Right kidney (tissue), 9 donors: ENCODE measurements at places on chromosomes 5 and 9.

DNA sequence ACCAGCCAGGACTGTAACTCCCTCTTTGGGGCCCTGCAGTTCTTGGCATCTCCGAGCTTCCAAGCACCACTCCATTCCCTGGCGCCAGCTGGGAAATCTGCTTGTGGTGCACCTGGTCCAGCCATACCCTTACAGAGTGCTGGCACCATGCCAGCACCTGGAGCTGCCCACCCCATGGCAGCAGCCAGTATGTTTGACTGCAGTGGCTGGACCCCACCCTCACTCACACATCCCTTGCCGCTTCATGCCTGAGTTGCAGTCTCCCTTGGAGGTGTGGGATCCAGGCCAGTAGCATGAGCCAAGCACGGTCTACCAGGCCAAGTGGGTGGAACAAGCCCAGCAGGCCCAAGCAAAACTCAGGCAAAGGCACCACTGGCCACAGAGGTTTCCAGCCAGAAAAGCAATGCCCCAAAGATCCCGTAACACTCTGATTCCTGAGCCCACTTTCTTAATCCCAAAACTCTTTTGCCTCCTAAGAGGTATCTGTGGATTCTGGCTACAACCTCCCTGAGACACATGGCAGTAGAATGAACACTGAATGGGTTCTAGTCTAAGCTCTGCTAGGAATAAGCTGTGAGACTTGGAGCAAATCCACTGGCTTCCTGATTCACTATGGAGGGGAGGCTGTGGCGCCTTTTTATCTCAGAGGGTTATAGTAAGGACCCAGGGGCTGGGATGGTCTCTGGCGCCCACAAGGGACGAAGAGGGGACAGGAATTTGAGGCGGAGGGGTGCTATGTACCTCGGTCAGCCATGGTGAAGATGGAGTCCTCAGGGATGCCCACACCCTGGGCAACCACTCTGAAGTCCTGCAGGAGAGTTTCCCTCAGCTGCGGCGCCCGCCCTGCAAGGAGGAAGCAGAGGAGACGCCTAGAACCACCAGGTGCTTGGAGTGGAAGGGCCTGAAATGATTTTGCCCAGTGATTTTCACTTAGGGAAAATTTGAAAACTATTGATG is 5.6 kb downstream of the AMBP start:
- DNase-seq = no peak

DNA sequence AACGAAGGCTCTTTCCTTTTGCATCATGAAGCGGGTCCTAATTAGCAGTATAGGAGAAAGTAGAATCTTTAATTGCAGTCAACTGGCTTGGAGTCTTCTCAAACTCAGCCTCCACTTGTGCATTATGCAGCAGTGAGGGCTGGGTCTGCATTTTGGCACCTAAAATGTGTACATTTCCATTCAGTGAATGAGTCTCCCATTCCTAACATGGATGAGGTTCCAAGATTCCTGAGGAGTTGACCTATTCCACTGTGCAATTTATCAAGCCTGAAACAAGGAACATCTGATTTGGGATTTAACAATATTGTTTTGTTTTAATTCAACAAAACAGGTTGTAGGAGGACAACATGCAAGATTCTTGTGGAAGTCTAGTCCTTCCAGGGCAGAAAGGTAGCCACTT is 171.8 kb upstream of the S1PR3 start:
- DNase-seq = no peak

- no peak for DNase-seq
These were observed 12.9 kb downstream of the TCF7 start for GRCh38 chr5:134127376-134127861.

GRCh38 chr5:135954899-135955298 is at the start of gene LECT2:
TSS of gene LECT2 (minus strand) at chr5:135954983. CDS start at chr5:135954833, 150 bp downstream.
- no peak for DNase-seq

GRCh38 chr9:113139953-113140352 is 10.9 kb upstream of the SLC31A2 start:
- no peak for DNase-seq
